ENCODE measurements at places on chromosomes 12 and 14.

GRCh38 chr14:61174441-61174891, 106.7 kb downstream of the TMEM30B start:
- DNase-seq, result no peak

DNA sequence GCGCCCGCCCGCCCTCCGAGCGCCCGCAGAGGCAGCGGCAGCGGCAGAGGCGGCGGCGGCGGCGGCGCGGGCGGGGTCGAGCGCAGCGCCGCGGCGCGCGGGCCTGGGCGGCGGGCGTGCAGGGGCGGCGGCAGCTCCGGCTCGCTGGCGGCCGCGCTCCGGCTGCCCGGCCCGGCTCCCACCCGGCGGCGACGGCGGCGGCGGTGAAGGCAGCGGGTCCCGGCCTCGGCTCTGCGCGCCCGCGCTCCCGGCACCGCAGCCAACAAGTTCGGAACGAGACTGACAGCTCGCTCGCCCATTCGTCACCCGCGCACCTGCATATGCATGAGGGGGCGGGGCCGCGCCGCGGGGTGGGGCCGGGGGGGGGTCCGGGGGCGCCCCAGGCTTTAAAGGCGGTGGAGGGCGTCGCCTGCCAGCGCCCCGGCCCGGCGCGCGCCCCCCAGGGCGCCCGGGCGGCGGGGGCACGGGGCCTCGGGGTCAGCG, at the start of gene JAG2:
Gene JAG2, minus strand, starts transcription at position 281 of the 483 bp plus-strand sequence. CDS start 356 bp downstream, outside the sequence.
- peak; percentile 77 for DNase-seq

DNA sequence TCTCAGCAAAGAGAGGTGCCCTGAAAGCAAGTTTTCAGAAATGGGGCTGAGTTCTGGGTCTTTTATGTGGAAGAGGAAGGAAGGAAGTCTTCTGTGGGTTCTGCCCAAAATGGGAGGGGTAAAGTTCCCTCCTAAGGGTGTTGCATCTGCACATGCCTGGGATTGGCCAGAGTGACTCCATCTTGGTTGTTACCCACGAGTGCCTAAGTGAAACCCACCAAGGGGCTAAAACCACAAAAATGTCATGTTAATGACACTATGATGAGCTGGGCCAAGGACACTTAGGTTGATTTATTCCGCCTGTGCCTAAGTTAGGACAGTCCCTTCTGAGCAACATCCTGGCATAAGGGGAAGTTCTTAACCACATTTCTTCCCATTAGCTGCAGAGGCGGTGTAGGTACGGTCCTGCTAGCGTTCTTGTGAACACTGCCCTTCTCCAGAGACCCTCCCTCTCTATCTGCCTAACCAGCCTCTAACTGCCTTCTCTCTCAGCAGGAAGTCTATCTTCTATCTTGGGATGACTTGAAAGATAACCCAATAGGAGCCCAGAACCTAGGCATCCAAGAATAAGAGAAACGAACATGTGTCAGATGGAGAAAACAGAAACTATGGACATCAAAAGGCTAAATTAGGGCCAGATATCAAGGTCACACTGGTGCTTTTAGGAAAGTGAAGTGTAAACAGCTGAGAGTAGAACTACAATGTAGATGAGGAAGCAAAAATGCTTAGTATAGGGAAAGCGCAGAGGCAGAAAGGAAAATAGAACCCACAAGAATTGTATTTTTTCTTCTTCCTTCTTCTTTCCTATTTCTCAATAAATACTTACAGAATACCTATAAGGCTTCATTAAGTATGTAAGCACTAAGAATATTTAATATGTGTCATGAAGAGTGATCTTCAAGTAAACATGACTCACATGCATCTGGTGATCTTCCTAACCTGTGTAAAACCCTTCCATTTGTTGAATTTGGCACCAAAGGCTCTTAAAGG, 104.2 kb upstream of the AMN1 start:
- no peak for DNase-seq

DNA sequence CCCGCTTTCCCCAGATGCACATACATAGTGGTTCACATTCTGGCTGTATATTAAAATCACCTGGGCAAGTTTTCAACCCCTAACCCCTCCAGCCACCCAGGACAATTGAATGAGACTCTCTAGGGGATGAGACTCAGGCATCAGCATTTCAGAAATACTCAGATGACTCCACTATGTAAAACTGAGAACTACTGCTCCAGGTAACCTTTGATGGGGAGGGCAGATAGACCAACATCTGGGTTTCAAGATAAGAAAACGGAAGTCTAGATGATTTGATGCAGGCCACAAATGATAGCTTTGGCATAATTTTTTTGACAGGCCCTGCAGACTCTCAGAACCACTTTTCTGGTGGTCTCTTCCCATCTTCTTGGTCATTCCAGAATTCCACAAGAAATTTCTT, 341.1 kb downstream of the EMP1 start:
- DNase-seq, result no peak

DNA sequence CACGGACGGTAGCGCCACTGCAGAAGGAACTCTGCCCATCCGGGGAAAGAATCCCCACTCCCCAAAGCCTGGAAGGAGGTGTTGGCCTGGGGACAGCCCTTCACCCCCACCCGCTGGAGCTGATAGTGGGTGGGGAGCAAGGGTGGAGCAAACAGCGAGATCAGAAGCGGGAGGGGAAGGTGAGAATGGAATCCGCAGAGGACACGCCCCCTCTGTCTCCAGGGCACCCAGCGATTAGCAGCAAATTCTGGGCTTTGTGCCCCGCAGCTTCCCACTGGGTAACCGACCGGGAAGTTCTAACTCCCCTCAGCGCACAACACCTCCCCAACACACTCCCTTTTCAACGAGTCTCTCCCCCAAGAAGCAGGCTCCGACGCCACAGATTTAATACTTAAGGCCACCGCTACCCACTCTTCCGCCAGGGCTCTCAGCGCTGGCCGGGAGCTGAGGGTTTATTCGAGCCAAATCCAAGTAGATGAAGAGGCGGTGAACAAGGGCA, 1.4 kb downstream of the SLC25A29 start:
- peak; percentile 87 for DNase-seq

- no peak for DNase-seq
These were observed 150.6 kb downstream of the BCAT1 start for GRCh38 chr12:24798335-24798734.

GRCh38 chr14:65496178-65496993, 83.9 kb downstream of the FUT8 start:
- no peak for DNase-seq

GRCh38 chr14:92945544-92945943, 22.6 kb downstream of the CHGA start:
- DNase-seq, result no peak

DNA sequence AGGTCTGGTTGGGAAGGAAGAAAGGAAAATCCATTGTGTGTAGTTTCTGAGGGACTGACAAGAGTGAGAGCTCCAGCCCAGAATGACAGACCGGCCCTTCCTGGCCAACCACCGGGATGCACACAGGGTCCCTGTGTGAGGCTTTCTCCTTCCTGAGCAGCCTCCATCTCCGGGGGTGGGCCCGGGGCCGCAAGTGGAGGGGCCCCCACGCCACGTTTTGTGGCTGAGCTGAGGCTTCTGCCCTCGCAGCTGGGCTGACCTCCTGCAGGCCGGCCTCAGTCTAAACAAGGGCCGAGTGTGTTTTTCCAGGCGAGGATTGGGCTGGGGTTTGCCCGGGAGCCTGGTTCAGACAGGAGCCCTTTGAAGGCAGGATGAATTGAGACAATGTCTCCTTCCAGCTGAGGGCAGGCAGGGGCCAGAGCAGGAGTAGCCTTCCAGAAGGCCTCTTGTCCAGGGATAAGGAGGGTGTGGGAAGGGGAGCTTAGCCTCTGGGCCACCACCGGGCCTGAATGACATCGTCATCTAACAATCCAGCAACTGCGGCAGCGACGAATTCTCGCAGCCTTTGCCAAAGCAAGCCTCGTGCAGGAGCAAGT, 96.5 kb upstream of the NCOR2 start:
- no peak for DNase-seq

DNA sequence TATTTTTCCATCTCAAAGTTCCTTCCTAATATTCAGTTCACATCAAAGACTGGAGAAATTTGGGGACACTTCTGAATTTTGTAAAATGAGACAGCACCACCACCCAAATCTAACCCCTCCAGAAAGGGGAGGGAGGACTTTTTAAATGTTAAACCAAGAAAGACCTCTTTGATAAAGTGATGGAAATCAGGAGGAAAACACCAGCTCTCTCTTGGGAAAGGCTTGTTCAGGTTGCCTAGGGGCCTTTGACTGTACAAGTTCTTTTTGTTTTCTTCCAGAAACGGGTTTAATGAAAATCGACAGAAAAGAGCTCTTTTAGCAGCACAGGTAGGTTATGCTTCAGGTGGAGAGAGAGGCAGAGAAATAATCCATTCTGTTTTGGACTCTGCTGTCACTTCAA, 112.3 kb downstream of the OTOGL start:
- DNase-seq, result no peak

DNA sequence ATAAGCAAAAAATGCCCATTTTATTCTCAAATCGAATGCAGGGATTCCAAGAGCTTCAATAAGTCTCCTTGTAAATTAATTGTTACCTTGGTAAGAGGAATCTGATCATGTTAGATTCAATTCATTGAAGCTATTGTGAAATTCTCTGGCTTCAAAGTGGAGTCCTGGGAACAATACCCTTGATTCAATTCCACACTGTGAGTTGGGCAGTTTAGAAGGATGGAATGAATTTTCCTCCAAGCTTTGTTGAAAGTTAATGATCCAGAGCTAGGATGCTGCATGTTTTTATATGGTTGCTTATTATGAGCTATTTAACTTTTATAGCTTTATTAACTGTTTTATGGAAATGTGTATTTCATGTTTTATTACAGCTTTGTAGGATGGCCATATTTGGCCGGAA, 89.9 kb upstream of the IGF1 start:
- DNase-seq, result no peak

DNA sequence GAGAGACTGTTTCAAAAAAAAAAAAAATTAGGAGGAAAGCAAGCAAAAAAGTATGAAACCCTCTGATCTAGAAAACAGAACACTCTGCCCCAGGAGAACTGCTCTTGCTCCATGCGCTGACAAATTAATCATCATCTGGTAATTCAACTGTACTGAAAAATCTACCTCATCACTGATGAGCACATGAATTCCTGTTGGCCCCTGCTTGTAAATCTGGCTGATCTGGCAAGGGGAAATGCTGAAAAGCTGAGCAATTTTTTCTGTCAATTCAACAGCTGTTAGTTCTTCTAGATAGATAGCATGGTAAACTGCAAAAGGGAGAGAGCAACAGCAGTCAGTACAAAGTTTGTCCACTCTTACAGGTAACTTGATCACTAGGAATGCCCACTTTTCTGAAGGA, 15.2 kb upstream of the CSRNP2 start:
- DNase-seq, result no peak

DNA sequence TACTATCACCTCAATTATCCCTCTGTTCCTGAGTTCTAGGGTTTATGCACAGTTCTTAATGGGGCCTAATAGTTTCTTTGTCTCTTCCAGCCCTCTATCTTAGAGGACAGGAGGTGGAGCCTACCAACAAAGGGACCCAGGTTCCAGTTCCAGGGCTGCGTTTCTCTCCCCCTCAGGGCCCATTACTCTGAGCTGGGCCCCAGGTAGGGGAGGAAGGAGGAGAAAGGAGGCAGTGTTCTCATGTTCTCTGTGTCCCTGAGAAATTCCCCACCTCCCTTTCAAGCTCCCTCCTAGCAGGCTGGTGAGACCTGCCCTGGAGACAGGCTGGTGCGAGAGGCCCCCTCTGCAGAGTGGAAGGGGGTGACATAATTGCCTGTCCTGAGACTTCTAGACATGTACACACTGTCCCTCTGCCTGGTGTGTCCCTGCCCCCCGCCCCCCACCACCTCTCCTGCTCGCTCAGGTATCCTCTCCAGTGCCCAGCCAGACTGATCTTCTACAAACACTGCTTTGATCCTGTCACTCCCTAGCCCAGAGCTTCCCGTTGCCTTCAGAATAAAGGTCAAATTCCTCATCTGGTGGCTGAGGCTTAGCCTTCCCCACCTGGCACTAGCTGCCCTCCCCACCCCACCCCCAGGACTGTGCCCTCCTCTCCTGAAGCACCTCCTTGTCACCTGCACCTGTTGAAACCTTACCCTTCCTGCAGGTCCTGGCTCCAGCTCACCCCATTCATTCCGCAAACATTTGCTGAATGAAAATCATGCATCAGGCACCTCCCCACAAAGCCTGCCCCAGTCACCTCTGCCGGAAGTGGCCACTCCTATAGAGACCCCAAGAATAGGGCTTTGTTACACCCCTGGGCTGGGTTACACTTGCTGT, 21.1 kb upstream of the KRT8 start:
- peak; percentile 47 for DNase-seq

- no peak for DNase-seq
These were observed 194.5 kb downstream of the TSPAN9 start for GRCh38 chr12:3271639-3272038.

DNA sequence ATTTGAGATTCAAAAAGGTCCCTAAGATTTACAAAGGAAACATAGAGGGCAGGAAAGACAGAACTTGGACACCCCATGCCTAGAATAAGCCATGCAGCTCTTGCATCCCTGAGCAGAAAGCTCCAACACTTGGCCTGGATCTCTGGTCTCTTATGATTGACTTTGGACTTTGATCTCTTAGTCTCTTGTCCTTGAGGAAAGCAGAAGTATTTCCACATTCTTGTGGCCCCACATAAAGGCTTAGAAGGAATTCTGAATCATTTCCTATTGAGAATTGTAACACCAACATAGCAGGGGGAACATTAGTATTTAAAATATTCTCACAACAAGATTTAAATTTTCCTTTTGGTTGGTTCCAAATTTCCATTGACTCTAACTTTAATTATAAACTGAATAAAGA, 283.7 kb upstream of the PRKD1 start:
- DNase-seq, result no peak

- DNase-seq, result peak; percentile 51
These were observed 82.0 kb downstream of the CATSPERB start for GRCh38 chr14:91649930-91650329.

DNA sequence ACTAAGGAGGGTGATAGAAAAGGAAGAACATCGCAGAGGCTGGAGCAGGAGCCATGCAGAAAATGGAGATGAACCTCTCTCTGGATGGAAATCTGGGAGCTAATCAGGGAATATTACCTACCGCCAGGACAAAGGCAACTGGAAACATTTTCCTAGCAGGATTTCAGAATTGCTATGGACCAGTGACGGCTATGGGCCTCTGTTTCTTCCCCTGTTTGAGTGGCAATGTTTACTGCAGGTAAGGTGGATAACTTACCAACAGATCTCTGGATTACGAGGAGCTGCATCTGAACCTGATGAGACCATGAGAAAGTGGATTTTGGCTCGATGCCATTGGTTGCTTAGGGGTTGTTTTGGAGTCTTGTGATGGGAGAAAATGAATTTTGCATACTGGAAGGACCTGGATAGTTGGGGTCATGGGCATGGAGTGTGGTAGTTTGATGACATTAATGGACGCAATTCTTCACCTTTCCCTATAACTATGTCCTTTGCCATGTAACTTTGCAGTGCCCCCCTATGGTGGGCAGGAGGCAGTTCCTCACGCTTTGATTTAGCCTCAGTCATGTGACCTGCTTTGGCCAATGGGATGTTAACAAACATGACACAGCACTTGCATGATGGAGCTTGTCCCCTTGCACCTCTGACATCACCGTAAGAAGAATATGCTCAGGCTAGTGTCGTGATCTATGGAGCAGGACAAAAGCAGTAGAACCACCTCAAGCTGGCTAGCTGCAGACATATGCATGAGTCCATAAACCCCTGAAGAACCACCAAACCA, 51.1 kb downstream of the CALM1 start:
- no peak for DNase-seq
